Left ventricle myocardium superior (tissue), 1 donor: ENCODE measurements at places on chromosomes 5 and 9.

DNA sequence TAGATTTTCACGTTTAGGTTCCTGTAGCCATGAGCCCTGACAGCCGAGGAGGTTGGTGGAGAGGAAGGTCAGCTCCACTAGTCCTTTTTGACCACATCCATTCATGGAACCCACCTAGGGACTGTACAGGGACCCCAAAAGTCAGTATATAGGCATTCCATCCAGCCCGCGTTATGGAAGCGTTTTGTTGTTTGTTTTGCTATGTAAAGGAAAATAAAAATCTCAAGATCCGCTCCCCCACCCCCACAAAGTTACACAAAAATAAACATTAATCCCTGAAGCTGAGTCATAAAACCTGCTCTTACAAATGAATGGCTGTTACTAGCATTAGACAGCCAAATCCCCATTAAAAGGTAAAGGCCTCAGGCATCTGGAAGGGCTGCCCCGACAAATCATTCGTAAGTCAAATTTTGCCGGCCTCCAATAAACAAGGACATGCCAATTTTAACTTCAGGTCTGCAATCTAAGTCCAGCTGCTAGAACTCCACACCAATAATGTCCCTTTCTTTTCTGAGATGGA, 292.9 kb downstream of the MED10 start:
- DNase-seq: no peak

- DNase-seq: peak; percentile 66
Measured at GRCh38 chr9:92610470-92611420, 59.2 kb downstream of the IPPK start.

DNA sequence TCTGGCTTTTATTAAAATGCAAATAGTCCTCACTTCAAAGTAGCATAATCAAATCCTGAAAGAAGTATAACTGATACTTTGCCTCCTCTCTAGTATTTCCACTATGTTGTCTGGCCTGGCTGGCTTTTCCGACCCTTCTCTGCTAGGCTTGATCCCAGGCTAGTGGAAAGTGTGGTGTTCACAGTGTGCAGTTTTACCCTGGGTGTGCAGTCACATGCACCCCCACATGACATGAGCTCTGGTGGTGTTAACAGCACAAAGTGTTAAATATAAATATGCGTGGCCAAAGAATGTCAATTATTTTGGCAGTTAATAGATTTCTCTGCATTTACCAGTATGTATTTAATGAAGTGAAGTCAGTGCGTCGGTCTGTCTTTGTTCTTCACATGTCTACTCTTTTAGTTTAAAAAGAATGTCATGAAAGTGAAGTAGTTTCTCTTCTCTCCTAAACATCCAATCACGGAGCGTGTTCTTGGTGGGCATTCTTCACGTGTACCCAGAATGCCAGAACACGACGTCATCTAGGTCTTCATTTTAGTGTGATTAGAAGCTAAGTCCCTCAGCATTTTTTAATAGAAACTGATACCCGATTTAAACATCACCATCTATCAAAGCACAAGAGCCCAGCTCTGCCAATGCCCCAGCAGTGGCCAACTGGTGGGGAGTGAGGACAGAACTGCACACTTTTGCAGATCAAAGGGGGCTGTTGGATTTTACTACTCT, 286.4 kb downstream of the FANCC start:
- no peak for DNase-seq

- DNase-seq: no peak
Measured at GRCh38 chr9:7906783-7907550, 107.4 kb upstream of the DMAC1 start.

- DNase-seq: no peak
Measured at GRCh38 chr5:68037546-68037945, 178.0 kb upstream of the PIK3R1 start.

DNA sequence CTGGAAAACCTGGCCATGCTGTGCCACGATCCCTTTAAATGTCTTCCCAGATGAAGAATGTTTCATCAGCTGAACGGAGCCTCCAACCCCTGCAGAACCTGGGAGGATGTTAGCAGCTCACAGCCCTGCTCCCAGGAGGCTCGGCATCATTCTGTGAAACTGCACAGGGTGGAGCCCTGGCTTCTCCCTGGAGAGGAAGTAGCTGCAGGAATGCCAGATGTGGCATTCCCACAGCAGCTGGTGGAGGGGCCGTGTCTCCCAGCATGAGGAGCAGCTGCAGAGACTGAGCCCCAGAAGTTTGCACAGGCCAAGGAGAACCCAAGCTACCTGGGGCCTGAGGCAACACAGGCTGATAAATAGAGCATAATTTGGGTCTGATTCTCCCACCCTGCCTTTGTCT, 165.8 kb upstream of the MAP3K1 start:
- peak; percentile 45 for DNase-seq

DNA sequence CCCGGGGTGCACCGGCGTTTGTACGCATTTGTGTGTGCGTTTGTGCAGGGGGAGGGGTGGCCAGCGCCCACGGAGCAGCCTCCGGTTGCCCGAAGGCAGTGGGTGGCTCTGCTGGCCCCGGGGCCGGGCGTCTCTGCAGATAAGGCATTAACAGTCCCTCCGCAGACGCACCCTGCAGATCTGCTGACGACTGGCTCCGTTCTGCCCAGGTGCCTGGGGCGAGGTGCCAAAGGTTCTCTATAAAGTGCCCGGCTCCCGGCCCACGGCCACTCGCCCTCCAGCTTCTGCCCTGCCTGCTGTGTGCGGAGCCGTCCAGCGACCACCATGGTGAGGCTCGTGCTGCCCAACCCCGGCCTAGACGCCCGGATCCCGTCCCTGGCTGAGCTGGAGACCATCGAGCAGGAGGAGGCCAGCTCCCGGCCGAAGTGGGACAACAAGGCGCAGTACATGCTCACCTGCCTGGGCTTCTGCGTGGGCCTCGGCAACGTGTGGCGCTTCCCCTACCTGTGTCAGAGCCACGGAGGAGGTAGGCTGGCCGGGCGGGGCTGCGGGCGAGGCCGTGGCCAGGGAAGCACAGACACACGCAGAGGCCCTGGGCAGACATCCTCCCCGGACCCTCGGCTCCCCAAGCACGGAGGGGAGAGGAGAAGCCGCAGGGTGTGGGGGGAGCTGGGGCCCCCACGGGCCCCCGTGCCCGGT, at the start of gene SLC6A19:
Gene SLC6A19 (plus strand): TSS at position 269 of the 699 bp plus-strand sequence. CDS start 56 bp downstream, at position 325.
- no peak for DNase-seq

- DNase-seq: no peak
Measured at GRCh38 chr9:806285-807156, 35.0 kb upstream of the DMRT1 start.

DNA sequence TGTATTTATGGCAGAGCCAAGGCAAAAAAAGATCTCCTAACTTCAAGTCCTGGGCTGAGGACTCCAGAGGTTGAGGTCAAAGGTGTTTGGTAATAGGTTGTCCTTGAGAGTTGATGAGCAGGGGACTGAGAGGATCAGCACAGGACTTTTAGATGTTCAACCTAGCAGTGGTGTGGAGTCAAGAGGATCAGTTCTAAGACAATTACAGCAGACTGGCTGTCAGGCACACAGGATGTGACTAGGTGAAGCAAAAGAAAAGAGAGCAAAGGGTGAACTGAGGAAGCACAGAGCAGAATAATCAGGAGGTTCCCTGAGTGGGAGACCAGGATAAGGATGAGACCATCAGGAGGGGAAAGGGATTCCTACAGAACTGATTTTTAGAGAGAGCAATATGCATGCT, 10.9 kb downstream of the GZMA start:
- DNase-seq: no peak

DNA sequence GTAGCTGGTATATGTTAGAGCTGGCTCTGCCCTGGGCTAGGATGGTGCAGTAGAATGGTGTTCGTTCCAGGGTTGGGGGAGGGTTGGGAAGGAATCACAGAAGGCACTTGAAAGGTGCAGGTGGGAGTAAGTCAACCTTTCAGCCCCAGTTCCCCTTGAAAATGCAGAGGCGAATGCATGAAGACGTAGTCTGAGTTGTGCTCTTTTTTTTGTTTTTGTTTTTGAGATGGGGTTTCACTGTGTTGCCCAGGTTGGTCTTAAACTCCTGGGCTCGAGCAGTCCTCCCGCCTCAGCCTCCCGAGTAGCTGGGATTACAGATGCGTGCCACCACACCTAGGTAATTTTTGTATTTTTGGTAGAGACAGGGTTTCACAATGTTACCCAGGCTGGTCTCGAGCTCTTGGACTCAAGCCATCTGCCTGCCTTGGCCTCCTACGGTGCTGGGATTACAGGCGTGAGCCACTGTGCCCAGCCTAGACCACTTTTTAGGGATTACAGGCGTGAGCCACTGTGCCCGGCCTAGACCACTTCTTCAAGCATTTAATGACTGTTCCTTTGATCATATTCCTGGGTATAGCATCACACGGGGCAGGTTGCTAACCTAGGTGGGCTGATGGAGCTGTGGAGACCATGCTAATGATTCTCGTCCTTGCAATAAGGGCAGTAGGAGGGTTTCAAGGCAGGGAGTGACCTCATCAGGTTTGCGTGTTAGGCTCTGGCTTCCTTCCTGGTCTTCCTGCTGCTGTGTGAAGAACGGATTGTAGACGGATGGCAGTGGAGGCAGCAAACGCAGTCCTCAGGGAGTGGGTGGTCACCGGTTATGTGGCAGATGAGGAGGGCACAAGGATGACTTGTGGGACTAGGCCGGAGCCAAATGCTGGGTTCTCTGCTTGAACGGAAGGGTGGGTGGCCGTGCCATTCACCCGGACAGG, 13.7 kb downstream of the EHMT1 start:
- no peak for DNase-seq

- DNase-seq: no peak
Measured at GRCh38 chr5:131959906-131960305, 14.4 kb upstream of the MEIKIN start.

DNA sequence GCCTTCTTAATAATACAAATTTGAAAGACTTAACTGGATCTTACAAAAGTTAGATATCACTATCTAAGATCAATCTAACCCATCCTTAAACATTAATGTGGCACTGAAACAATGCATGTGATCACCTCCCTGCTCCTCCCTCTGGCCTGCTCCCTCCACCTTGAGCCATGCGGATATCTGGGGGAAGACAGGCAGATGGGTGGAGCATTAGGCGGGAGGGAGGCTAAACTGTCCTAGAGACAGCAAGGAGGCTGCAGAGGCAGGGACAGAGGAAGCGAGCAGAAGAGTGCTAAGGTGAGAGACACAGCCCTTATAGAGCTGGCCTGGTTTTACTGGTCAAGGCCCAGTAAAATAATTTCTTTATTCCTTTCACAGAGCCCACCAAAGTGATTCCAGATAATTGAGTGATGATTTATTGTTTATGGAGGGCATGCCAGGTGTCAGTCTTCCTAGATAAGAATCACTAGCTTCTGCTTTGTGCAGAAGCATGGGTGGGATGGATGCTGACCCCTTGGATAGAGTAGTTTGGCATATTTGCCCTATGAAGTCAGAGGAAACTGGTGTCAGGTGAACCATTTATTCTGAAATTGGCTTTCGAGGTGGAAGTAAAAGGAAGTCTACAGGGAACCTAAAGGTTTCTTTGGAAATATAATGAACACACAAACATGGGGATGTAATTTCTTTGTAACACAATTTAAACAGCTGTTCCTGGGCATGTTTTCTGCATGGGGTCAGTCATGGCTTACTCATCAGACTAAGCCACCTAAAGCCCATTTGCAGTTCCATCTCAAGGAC, 188.3 kb downstream of the GNAQ start:
- no peak for DNase-seq

- DNase-seq: no peak
Measured at GRCh38 chr5:151739939-151740335, 18.5 kb downstream of the ATOX1 start.

DNA sequence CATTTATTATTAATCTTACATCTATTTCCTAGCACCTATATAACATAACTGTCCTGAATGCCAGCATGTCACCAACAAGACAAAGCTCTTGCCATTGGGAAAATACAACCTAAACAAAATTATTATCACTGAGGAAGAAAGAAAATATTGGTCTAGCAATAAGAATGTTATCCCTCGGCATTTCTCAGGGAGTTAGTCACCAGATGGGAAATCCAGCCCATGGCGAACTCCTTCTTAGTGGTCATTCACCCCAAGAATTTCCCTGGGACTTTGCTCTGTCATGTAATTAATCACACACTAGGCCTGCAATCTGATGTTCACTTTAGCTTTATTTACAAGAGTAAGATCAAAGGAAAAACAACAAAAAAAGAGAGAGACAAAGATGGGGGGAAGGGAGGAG, 56.1 kb upstream of the TAS2R1 start:
- DNase-seq: no peak

DNA sequence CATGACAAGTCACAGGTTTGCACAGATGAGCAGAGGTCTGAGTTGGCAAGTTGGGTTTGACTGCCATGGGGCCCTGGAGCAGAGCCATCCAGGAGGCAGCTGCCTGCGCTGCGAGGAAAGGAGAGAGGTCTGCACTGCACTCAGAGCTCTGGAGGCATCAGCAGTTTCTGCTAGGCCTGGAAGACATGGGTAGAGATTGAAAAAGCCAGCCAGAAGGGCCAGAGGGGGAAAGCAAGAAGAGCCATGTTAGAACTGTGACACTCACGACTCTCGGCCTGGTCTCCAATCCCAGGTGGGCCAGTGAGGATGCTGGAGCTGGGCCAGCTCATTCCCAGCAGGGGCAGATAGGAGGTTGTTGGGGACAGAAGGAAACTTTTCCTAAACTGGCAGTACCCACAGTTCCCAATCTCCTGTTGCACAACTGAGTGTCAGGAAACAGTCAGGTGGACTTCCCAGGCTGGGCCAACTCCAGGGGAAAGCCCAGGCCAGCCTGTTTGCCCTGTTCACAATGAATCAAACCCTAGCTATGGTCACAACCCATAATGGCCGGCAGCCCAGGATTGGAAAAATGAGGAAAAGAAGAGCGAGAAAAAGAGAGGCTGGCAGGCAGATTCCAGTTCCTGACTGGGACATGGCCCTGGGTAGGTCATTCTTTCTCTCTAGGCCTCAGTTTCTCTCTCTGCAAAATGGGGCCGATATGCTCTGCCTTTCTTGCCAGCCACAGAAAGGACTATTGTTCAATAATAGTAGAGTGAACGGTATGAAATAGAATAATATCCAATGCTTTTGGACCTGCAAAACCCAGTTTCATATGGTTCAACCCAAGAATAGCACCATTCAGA, 7.8 kb upstream of the ORM1 start:
- no peak for DNase-seq

DNA sequence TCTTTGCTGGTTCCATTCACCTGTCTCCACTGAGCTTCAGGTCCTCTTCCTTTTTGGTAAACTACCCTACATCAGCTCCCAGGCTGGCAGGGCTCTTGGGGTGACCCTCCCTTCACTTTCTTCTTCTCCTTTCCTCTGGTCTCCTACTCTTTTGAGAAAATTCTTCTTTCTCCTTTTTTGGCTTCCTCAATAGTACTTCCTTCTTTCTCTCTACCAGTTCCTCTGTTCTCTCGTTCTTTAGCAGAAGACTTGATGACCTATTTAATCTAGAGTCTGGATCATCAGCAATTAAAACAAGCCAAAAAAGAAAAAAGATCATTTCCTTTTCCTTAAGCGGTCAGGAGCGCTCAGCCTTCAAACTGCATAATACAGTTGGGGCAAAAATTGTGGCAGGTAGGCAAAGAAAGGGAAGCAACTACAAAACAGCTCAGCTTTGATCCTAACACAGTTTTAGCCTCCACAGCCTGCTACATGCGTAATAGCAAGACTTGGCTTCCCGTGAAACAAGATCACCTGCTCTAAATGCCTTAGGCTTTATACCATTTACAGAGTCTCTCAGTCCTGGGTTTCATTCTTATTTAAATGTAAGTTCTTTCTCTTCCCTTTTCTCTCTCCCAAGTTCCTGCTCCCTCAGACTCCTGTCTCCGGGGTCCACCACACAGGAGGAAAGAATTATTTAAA, 14.0 kb upstream of the GSN start:
- no peak for DNase-seq

- no peak for DNase-seq
Measured at GRCh38 chr5:95076395-95077185, 208.3 kb downstream of the MCTP1 start.

- DNase-seq: no peak
Measured at GRCh38 chr5:170614720-170615119, 110.9 kb downstream of the KCNIP1 start.

- DNase-seq: no peak
Measured at GRCh38 chr9:105154723-105155191, 89.7 kb upstream of the SLC44A1 start.
